ENCODE measurements at places on chromosomes 6 and 20. TPM values are rescaled to one million over a fixed set of nuclear protein-coding genes. Genes with fewer than 3 reads are reported as not detected.

Gene PLA2G7
- total RNA-seq = not detected

Gene SRF
- total RNA-seq = 16.3 TPM

Gene NR2E1
- total RNA-seq = 0.05 TPM

Gene MAFB
- total RNA-seq = 0.15 TPM

Gene COL12A1
- total RNA-seq = 3.9 TPM

Gene DOP1A
- total RNA-seq = 2.8 TPM

Gene ZNF311
- total RNA-seq = 0.12 TPM

Gene SYCP2
- total RNA-seq = 0.60 TPM

Gene GMPR
- 5.6 TPM for total RNA-seq

Gene MCHR2
- total RNA-seq = not detected

Gene DAAM2
- total RNA-seq = 0.20 TPM

Gene TGM3
- 0.05 TPM for total RNA-seq

Gene IPCEF1
- total RNA-seq = 0.07 TPM

Gene BHLHE23
- not detected for total RNA-seq

Gene SYCP2L
- total RNA-seq = 1.9 TPM

Gene OR12D3
- not detected for total RNA-seq
